Stimulated activated CD4-positive, alpha-beta T cell treated with anti-CD3 and anti-CD28 coated beads, Interleukin-12 subunit alpha, Interleukin-12 subunit beta, amount 100 ng/mL, for 48 hours (primary cell): ENCODE measurements at places on chromosomes 12 and 14.
A peak's percentile ranks its signal among the peaks of the same experiment; 100 is the strongest.

- no peak for DNase-seq
Measured at GRCh38 chr14:92323011-92323915, at the start of gene SLC24A4. SLC24A4 (plus strand) TSS chr14:92323165; CDS start chr14:92323831, 666 bp downstream.

- no peak for DNase-seq
Measured at GRCh38 chr14:99744873-99745224, 48.4 kb upstream of the EML1 start.

DNA sequence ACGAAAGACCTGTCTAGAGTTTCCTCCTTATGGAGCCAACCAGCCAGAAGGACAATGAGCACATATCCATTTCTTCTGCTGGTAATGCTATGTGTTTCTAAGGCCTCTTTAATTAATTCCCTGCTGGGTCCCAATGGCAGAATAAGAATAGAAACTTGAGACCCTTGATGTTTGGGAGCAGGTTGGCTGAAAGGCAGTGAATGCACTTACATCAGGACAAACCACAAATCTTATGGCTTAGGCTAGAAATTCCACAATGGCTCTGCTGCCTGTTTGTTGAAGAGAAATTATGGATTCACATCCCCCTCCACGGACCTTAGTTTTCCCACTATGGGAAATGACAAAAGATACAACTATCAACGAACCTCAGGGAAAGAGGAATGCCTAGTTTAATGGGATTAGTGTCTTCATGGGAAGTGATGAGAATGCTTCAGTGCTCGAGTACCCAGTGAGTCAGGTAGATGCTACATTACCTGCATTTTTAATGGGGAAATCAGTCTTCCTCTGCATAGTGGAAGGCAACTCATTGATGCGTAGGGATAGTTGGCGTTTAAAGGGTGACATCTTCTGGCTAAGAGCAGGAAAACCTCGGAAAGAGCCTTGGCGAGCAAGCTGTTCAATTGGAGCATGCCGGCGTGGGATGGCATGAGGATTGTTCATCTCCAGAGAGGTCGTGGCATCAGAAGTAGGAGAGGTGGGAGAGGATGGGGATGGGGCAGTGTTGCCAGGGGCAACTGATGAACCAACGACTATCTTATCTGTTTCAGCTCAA, 46.5 kb downstream of the PAPLN start:
- DNase-seq = no peak

DNA sequence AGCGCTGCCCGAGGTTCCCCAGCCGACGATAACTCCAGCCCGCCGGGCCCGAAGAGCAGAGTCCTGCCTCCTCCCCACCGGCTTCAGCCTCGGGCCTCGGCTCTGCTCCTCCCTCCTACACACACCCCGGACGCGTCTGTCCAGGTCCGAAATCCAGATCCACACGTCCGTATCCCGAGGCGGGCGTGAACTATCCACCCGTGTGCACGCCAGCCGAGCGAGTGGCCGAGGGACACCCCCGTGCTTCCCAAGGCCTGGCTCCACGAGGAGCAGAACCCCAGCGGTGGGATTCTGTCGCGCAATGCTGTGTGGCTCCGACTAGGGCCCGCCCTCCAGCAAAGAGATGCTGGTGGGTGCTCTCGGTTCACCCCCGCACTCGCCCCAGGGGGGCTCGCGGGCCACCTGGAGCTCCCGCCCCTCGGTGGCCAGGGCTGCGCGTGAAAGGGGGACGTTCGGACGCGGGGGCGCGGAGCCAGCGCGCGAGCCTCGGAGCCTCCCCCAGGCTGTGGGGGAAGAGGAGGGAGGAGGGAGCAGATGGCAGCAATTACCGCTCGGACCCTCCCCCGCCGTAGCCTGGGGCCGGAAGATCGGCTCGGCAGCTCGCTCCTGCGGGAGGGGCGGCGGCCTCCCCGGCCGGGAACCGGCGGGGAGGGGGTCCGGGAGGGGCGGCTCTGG, 18.9 kb upstream of the ANKRD33 start:
- DNase-seq = no peak

GRCh38 chr12:123286652-123287373, 15.2 kb upstream of the CDK2AP1 start:
- DNase-seq = no peak

DNA sequence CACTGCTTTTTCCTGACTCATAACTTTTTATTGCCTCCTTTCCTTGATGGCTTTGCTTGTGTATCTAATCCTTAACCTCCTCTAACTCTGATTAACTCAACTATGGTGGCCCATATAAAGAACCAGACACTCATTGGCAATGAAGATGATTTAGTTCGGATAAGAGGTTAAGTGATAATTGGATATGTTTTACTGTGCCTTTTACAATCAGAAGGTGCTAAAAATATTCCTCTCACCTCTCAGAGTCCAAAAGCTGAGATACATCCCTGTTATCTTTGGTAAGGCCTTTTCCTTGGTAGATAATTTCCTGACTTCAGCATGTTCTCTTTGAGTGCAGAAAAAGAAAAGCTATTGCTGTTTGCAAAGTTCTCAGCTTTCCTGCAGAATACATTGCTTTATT, 367.7 kb downstream of the SLC16A7 start:
- DNase-seq = no peak

- no peak for DNase-seq
Measured at GRCh38 chr14:104860414-104860813, 4.7 kb upstream of the CEP170B start.

GRCh38 chr12:5621329-5621728, 189.4 kb downstream of the NTF3 start:
- DNase-seq = no peak

- DNase-seq = no peak
Measured at GRCh38 chr14:64467101-64467500, 1.8 kb downstream of the AKAP5 start.

- DNase-seq = no peak
Measured at GRCh38 chr14:74978416-74978947, 23.1 kb upstream of the PGF start.

GRCh38 chr14:58631732-58632131, 6.0 kb upstream of the DACT1 start:
- DNase-seq = no peak

DNA sequence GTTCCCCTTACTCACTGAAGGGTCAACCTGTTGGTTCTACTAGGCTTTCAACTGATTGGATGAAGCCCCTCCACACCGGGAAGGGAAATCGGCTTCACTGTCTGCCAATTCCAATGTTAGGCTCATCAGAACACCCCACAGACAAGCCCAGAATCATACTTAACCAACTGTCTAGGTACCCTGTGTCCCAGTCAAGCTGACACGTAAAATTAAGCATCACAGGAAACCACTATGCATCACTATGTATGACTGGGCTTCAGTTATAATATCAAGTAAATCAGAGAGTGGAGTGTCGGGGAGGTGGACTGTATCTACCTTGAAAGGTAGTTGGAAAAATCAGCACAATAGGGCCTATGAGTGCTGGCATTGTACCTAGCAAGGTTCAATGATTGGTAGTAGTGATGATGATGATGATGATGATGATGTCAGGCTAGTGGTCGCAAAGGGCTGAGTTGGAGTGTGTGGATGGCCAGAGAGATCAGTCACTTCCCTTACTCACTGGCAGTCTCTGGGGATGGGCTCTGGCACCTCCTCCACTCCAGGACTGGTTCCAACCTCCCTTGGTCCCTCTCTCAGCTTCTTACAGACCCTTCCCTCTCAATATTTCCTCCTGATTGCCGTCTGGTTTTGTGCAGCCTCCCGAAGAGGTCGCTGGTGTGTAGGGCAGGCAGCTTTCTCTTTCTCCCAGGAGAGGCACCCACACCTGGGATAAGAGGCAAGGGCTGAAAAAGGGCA, 3.3 kb upstream of the ATG101 start:
- no peak for DNase-seq

- no peak for DNase-seq
Measured at GRCh38 chr12:65496617-65497016, 218.1 kb downstream of the MSRB3 start.

- DNase-seq = no peak
Measured at GRCh38 chr14:35124127-35124526, 1.8 kb downstream of the PRORP start.

- DNase-seq = peak; percentile 56
Measured at GRCh38 chr12:51827925-51828818, 20.3 kb downstream of the FIGNL2 start.

GRCh38 chr12:57238854-57239554, 9.5 kb downstream of the SHMT2 start:
- DNase-seq = peak; percentile 91

GRCh38 chr14:64363265-64363846, 24.8 kb upstream of the MTHFD1 start:
- DNase-seq = no peak

- no peak for DNase-seq
Measured at GRCh38 chr12:56716458-56716857, 8.6 kb downstream of the NACA start.

DNA sequence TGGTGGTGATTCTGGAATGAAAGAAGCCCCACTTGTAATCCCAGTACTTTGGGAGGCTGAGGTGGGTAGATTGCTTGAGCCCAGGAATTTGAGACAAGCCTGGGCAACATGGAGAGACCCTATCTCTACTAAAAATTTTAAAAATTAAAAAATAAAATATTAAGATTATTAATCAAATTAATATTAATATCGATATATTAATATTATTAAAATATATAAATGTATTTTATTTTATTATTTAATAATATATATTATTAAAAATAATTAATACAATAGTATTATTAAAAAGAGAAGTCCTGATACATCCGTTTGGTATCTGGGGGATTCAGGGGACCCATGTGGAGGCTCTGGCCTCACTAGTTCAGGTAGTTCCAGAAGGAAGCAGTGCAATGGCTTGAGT, 68.7 kb downstream of the FOXN4 start:
- no peak for DNase-seq

GRCh38 chr12:15662983-15663659, 126.1 kb downstream of the EPS8 start:
- no peak for DNase-seq

DNA sequence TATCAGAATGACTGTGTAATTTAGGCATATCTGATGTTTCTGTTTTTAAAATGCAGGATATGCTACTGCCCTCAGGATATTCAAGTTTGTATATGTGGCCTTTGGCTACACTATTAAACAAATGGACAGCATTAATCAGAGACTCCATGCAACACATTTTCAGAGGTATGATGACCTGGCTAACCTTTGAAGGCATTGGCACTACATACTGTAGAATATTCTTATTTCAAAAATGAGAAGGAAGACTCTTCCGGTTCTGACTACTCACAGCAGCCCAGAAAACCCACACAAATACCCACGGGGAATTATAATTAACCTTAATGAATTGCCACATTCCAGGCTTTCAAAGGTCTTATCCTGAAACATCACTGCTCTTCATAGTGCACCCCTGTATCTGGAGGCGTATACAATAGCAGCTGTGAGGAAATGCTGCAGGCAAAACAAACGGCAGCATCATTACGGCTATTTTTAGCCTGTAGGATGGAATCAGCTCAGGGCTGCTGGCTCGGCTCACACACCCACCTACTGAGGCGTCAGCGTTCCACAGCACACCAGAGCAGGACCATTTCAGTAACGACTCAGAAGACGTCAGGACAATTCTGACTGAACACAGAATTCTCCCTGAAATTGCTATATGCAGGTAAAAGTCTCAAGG, 648.5 kb downstream of the RPS29 start:
- DNase-seq = no peak

- DNase-seq = no peak
Measured at GRCh38 chr14:79209418-79209817, 1001.9 kb downstream of the DIO2 start.

GRCh38 chr12:130715150-130715997, 725 bp downstream of the RIMBP2 start:
- DNase-seq = no peak

GRCh38 chr14:105531088-105531893, 4.9 kb downstream of the TMEM121 start:
- no peak for DNase-seq

GRCh38 chr12:93524386-93525133, 47.9 kb upstream of the SOCS2 start:
- DNase-seq = no peak

DNA sequence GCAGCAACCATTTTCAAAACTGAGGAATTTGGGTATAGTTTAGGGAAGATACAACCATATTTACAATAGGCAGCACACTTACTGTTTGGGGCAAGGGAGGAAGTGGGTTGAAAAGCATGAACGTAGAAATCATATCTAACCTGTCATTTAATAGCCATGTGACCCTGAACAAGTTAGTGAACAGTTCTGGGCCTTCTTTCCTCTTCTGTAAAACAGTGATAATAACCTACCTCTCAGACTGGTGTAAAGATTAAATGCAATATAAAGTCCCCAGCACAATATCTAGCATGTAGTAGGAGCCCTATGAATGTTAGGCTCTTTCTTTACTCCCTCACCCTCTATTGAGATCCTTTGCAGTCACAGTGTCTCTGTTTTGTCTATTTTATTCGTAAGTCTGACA, 33.5 kb downstream of the A2ML1 start:
- no peak for DNase-seq

- peak; percentile 78 for DNase-seq
Measured at GRCh38 chr14:105489542-105490266, 1.3 kb upstream of the TEDC1 start.

DNA sequence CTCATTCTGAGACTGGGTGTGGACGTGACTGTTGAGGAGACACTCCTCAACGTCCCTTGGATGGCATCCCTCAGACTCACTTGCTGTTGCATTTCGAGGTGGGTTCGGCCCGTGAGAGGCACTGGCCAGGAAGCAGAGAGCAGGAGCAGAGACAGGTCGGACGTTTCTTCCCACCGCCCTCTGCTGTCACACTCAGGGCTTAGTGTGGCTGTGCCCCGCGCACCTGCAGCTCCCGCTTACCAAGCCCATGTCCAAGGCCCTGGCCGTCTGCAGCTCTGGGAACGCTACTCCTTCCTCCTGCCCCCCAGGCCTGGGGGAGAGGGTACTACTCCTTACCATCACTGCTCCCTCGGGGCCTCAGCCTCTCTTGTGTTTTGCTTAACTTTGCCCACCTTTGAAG, 29.8 kb upstream of the PIWIL1 start:
- DNase-seq = no peak

DNA sequence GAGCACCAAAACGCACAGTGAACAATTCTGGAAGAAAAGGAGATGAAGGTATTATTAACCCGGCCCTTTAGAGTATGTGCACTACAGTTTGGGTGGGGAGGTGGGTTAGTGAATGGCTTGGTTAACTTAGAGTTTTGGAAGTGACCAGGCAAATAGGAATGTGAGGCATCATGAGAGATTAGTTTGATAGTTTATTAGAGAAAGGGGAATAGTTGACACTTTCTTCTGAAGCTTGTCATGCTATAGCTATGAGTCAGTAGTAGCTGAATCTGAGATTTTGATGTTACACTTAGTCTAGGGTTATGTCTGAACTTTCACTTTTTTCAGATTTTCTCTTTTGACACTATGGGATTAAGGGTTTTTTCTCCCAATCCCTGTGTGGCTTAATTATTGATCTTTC, 567.2 kb downstream of the SNAPC1 start:
- no peak for DNase-seq

- no peak for DNase-seq
Measured at GRCh38 chr12:120563495-120563894, 17.7 kb downstream of the POP5 start.

- DNase-seq = no peak
Measured at GRCh38 chr14:60175255-60175902, 10.2 kb upstream of the DHRS7 start.
